ENCODE measurements at places on chromosomes 1 and 21.

GRCh38 chr21:44377922-44378645 lies 24.7 kb downstream of the TRPM2 start:
- no peak for DNase-seq

DNA sequence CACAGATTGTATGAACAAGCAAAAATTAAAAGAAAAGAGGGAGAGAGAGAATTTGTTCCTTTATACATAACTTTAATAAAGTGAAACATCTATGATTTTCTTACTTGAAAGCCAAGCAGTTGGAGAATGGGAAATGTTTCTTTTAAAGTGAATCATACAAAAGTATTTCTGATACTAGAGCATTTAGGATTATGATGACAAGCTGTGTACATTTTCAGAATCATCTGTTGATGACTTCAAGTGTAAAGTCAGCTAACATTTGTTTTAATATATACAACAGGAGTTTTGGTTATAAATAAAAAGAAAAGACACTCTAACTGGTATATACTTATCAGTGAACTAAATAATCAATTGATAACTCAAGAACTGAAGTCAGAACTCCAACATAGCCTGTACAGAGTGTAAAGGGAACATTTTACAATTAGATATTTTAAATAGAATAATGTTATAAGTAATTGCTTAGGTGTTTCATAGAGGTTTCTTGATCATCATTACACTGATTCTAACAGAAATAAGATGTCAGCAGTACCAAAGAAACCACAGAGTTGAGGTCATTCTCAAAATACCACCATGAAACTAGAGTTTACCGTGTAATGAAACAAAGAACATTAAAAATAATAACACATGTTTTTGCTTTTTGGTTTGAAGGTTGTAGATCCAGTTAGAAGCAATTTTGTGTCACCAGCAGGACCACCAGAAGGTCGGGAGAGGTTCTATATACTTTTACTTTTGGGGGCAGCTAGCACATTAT lies 103.4 kb downstream of the COL24A1 start:
- DNase-seq = no peak

DNA sequence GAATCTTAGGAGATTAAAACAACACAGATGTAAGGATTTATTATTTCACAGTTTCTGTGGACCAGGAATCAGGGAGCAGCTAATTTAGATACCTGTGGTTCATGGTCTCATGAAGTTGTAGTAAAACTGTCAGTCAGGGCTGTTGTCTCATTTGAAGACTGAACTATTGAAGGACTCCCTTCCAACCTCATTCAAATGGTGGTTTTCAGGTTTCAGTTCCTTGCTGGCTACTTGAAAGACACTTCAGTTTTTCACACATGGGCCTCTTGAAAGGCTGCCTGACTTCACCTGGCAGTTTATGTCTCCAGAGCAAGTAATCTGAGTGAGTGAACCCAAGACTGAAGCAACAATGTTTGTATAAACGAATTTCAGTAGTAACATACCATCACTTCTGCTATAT lies 915.9 kb downstream of the PLA2G4A start:
- DNase-seq = no peak

DNA sequence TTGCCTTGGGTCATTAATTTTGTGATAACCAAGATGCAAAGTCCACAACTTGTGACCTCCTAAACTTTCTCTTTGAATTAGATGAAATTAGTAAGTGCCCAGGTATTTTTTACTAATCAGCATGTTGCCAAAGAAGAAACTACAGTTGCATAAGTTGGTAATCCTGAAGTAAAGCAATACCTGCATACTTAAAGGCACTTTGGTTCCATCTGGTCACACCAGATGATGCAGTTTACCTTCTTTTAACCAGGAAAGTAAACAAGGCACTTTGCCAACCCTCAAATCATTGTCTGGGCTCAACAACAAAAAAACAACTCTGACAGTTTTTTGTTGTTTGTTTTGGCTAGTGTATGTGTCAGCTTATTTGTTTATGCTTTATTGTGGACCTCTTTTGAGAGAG lies 55.5 kb upstream of the DYNLT5 start:
- no peak for DNase-seq

DNA sequence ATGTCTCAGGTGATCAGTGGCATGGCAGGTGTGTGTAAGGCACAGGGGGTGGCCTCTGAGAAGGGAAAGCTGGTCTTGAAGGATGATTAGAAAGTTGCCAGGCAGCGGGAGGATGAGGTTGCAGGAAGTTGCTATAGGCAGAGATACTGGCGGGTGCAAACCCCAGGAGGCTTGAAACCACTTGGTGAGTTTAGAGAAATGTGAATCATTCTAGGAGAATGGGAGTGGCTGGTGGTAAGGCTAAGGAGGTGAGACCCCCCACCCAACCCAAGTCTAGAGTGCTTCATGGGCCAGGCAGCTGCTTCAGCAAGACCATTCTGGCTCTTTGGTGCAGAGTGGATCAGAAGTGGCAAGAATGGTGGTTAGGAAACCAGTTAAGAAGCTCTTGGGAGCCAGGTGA lies 9.0 kb downstream of the SH2D2A start:
- no peak for DNase-seq

GRCh38 chr1:98468111-98468717 lies 193.3 kb upstream of the SNX7 start:
- DNase-seq = peak; percentile 51

DNA sequence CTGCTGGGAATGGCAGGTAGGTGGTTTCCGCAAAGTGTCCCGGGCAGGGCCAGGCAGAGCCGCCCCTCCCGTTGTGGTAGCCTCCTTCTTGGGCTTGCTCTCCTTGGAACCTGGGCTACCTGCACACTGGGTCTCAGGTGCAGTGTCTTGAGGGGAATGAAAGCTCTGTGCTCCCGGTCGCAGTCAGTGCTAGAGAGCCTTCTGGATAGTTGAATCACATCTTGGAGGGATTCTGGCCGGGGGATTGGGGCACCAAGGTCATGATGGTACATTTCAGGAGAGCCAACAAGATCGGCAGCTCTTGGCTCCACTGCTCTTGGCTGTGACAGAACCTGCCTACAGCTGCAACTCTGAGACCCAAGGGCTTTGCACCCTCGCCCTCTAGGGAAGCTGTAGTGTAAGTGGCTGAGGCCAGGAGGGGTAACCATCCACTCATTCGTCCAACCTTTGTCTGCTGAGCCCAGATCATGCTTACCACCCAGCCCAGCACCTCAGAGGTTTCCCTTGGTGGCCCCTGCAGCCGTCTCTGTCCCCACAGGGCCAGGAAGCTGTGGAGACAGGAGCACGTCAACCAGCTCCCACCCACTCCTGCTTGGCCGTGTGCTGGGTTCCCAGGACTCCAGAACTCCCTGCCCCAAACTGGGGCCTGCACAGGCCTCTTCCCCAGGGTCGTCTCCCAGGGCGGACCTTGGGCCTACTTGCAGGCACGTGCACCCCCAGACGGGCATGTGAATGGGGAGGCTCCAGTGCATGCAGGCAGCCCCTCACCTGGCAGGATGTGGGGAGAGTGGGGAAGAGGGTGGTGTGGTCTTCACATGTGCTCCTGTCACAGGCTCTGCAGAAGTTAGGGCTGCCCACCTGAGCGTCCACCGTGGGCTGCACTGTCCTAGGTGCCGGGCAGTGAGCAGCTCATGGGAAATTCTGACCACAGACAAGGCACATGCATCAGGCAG lies 40.0 kb downstream of the NTPCR start:
- no peak for DNase-seq

DNA sequence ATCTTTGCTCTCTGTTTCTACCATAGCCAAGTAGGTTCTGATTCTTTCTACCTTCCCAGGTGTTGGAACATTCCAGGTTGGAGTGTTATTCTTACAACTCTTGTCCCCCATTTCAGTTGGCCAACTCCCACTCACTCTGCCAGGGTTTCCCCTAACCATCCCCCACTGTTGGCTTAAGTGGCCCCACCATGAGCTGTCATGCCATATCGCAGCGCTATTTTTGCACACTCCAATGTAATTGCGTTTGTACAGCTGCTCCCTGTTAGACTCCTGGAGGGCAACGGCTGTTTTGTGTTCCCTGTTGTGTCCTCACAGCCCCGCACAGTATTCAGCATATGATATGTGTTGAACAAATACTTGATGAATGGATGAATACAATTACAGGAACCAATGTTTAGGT lies 117.7 kb upstream of the ETS2 start:
- DNase-seq = no peak

DNA sequence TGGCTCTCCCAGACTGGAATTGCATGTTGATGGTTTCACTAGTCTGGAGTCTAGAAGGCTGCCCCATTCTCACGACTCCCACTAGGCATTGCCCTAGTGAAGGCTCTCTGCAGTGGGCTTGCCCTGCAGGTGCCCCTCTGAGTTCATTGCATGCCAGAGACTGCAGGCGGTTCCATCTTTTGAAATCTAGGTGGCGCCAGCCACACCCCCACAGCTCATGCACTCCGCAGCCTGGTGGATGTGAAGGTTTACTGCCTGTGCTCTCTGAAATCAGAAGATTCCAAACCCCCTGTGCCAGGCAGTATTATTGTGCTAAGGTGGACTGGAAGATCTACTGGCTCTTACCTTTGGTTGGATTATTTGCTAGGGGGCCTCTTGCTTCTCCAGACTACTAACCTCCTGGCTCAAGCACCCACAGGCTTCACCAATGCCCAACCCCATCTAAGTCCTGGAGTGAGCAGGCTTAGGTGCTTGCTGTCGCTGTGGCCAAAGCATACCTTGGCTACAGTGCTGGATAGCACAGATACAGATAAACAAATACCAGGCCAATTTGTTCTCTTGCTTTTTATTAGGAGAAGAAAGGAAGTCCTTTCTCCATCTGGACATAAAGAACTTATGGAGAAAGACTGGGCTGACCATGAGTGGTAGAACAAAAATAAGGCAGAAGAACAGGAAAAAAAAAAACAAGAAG lies 83.5 kb upstream of the SIM2 start:
- no peak for DNase-seq

DNA sequence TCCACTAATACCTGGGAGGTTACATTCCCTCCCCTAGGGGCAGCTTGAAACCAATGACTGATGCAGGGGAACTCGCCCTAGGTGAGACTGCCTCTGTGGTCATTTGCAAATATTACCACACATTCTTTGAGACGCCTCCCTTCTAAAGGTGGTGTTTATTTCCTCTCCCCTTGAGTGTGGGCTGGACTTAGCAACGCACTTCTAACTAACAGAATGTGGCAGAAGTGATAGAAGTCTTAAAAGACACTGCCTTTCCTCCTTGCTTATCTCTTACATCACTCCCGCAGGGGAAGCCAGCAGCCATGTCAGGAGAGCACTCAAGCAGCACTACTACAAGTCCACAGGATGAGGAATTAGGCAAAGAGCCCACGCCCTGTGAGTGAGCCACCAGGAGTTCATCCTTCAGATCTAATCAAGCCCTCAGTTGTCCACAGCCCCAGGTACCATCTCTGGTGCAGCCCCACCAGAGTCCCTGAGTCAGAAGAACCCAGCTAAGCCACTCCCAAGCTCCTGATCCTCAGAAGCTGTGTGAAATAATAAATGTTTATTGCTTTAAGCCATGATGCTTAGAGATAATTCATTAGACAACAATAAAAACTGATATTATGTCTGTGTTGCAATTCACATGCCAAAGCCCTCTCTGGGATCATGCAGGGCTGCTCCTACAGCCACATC lies 14.8 kb upstream of the MATN1 start:
- no peak for DNase-seq

GRCh38 chr1:238061967-238062613 lies 171.4 kb upstream of the ZP4 start:
- no peak for DNase-seq

GRCh38 chr1:8023995-8024313 lies 2.2 kb downstream of the ERRFI1 start:
- no peak for DNase-seq

DNA sequence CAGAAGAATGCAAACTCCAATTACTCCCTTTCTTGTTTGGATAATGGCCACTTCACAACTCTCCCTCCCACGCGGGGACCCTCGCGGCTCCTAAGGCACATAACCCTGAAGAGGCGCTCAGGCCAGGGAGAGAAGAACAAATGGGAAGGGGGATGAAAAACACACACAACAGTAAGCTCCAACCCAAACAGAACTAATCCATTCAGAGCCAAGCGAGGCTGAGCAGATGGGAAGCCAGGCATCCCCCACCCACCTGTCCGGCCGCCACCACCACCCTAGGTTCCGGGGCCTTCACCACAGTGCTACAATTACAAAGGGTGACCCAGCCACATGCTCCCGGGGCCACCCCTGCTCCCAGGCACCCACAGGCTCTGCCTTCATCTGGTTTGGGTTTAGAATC lies 101.5 kb downstream of the MRPL37 start:
- DNase-seq = no peak

DNA sequence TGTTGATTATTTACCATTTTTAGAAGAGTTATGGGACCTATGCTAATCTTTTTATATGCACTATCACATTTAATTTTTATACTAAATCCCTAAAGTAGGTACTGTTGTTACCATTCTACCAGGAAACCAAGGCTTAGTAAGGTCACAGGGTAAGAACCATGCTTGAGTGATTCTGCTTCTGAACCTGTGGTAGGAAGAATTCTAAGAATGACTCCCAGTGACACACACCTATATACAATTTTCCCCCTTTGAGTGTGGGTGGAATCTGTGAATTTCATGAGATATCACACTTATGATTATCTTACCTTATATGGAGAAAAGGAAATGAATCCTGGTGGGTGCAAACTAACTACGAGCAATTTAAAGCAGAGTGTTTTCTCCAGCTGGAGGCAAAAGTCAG lies 391.0 kb downstream of the USH2A start:
- DNase-seq = no peak

GRCh38 chr1:245310571-245311531 lies 156.1 kb downstream of the KIF26B start:
- DNase-seq = no peak

- no peak for DNase-seq
Observed at GRCh38 chr1:235835226-235835625, 31.5 kb downstream of the LYST start.

GRCh38 chr1:50750021-50750619 lies 209.9 kb downstream of the FAF1 start:
- DNase-seq = peak; percentile 15

- DNase-seq = no peak
Observed at GRCh38 chr1:38038861-38039260, 7.7 kb downstream of the POU3F1 start.

DNA sequence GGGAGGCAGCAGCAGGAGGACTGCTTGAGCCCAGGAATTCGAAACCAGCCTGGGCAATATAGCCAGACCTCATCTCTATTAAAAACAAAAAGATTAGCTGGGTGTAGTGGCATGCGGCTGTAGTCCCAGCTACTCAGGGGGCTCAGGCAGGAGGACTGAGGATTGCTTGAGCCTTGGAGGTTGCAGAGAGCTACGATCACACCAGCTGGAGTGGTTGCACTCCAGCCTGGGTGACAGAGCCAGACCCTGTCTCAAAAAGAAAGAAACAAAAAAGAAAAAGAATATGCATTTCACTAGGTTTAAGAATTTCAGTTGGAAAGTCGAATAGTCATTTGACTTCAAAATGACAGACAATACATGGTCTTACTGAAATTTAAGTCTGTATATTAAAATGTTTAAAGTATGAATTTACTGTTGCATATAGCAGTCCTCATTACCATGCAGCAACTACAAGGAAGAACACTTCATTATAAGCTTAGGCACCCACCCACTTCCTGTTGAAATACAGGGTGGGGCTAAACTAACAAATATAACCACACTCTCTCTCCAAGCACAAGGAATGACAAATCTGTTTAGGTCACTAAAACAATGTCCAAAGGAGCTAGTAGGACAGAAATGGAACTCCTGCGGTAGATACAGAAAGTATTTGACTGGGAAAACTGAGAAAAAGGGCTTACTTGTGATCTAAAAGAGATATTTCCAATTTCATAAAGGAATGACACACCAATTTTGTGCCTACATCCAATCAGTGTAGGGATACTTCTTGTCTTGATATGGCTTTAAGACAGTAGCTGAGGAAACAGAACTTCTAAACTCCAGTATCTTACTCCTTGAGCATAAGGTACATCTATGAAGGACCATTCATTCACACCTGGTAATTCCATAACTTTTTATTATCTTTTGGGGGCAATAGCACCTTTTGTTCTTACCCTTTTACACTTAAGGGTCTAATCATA lies 44.1 kb downstream of the GPR3 start:
- DNase-seq = peak; percentile 36

Measured in SW 1271 (cell line).